ENCODE measurements at places on chromosomes 2 and 18.

GRCh38 chr2:47719099-47719498 lies 63.8 kb upstream of the MSH6 start:
- no peak for DNase-seq

- no peak for DNase-seq
Measured at GRCh38 chr2:44715671-44716081, 225.8 kb upstream of the SIX3 start.

DNA sequence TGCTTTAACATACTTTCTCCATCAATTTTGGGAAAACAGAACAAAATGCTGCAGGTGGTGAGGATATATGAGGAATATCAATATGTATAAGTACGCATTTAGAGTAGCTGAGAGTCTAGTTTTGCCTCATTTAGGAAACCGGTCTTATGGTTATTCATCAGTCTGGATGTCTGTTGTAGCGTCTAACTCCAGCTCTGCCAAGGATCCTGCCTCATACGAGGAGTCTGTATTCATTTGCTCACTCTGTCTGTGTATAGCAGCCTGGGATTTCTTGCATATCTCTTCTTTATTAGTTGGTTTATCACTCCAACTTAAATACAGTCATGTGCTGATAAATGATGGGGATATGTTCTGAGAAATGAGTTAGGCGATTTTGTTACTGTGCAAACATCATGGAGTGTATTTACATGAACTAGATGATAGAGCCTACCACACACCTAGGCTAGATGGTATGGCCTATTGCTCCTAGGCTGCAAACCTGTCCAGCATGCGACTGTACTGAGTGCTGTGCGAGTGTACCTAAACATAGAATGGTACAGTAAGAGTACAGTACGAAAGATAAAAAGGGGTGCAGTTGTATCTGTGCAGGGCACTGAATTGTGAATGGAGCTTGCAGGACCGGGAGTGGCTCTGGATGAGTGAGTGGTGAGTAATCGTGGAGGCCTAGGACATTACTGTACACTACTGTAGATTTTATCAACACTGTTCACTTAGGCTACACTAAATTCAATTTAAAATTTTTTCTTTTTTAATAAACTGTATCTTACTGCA lies 148.1 kb downstream of the ZNF407 start:
- no peak for DNase-seq

GRCh38 chr2:33577084-33577483 lies 22.0 kb downstream of the FAM98A start:
- DNase-seq: no peak

Measured in stimulated activated CD4-positive, alpha-beta T cell treated with anti-CD3 and anti-CD28 coated beads, Interleukin-1b, Interleukin-23, amount 100 ng/mL, for 4 hours (primary cell).